Neural crest cell (in vitro differentiated cells): ENCODE measurements at places on chromosomes 7 and 10. TPM values are rescaled to one million over a fixed set of nuclear protein-coding genes. Genes with fewer than 3 reads are reported as not detected.

- DNase-seq = no peak
Measured at GRCh38 chr10:70465832-70466231, 12.7 kb upstream of the PALD1 start.

The RBM20 gene
- total RNA-seq = 0.58 and 0.61 TPM in 2 replicates

The IFIT1B gene
- total RNA-seq = not detected in 2 replicates

DNA sequence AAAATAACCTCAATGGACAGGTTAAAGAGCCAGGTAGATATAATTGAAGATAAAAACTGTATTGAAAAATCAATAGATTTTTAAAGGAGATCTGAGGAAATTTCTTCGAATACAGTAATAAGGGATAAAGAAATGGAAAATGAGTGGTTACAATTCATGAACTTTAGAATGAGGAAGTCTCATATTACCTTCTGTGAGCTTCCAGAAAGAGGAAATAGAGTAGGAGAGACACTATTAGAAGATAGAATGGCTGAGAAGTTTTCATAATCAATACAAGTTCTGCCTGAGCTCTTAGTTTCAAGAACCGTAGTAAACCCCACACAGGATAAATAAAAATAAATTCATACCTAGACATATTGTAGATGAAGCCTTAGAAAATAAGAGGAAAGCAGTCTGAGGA lies 11.5 kb downstream of the SDK1 start:
- DNase-seq = no peak

GRCh38 chr7:5270788-5271187 lies 12.0 kb upstream of the SLC29A4 start:
- no peak for DNase-seq
